Aorta (tissue), 5 donors: ENCODE measurements at places on chromosomes 12 and 14. TPM values are rescaled to one million over a fixed set of nuclear protein-coding genes. Genes with fewer than 3 reads are reported as not detected.

GRCh38 chr12:124233846-124234640 is 60.9 kb upstream of the RFLNA start:
- DNase-seq, result no peak

- no peak for DNase-seq
These were observed 135.5 kb upstream of the PZP start for GRCh38 chr12:9343731-9344130.

DNA sequence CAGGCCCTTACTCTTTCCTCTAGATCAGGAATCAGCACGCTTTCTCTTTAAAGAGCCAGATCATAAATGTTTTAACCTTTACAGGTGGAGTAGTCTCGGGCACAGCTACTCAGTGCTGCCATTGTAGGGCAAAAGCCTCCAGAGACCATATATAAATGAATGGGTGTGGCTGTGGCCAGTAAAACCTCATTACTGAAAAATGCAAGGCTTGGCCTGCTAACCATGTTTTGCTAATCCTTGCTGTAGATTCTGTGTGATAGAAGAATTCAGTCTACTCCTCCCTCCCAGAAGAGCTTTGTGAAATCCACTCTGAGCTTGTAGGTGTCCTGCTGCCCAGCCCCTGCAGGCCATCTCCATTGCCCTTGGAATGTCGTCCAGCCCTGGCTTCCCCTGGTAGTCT is 58.1 kb downstream of the HSP90AA1 start:
- no peak for DNase-seq

KRT80 gene
- 0.71 TPM for total RNA-seq

DNA sequence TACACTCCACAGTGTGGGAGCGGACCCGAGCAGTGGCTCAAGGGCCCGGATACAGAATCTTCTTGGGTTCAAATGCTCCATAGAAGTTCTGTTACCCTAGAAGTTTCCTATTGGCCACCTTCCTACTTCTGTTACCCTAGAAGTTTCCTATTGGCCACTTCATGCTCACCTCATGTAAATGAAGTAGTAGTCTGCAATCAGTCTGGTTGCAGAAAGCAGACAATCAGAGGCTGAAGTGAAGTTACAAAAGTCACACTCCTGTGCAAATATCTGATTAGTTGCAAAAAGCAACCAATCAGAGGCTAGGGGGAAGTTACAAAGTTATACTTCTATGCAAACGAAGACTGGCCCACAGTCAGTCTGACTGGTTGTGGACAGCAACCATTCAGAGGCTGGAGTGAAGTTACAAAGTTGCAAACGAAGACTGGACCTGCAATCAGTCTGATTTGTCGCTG is 77.8 kb upstream of the CPNE8 start:
- DNase-seq, result no peak

GLT1D1 gene
- total RNA-seq, result 0.78 TPM

MYO1A gene
- total RNA-seq, result 1.4 TPM

DNA sequence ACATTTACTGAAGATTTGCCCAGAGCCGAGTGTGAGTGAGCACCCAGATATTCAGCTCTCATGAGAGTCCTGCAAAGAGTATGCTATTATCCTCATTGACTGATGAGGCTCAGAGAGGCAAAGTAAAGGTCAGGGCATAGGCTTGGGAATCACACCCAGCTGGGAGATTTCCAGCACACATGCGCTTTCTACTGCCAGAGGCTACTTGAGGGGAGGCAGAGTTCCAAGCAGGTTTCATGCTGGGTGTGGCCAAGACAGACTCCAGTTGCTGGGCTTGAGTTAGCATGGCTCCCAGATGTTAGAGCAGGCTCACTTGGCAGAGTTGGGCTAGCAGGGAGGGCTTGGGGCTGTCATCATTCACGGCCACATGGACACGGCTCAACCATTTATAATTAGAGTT is 14.4 kb upstream of the FAM181A start:
- no peak for DNase-seq

DNA sequence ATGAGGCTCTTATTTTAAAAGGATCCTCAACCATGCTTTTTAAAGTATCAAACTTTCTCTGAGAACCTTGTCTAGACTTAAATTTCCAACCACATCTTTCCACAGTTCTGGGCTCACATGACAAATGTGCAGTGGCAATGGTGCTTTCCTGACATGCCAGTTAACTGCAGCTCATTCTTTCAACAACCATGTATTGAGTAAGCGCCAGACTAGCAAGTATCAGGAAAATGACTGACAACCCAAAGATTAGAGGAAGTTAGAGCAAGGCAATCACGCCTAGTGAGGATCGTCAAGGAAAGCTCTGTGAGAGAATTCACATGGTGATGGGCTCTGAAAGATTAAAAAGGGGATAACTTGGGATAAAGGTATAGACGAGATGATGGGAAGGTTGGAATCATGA is 35.8 kb downstream of the FLVCR2 start:
- DNase-seq, result no peak

BMAL2 gene
- total RNA-seq, result 22.6 TPM

DNA sequence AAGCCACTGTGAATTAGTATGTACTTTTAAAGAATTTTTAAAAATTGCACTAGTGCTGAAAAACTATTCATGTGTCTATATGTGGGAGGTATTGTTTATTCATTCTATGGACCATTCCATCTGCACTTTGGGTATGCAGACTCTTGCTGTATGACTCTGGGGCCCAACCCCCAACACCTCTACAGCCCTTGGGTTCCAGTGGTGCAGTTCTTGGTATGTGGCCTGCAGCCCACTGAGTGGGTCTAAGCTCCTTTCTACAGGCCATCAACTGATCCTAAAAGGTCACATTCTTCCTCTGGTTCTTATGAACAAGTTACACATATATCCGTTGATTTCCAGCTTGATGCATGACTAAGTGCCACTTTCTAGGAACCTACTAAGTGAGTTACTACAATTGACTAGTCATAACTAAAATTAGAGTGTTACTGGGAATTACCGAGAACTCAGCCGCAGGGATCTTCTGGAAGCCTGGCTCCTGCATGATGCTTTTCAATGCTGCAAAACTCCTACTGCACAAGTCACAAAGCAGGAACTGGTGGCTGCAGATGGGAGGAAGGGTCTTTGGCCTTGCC is 62.4 kb upstream of the MED13L start:
- peak; percentile 57 for DNase-seq
